SJSA1 (cell line): ENCODE measurements at places on chromosomes 7 and 10. TPM values are rescaled to one million over a fixed set of nuclear protein-coding genes. Genes with fewer than 3 reads are reported as not detected.

ING3 gene
- total RNA-seq = 18.3 and 31.2 TPM in 2 replicates

AOAH gene
- 0.61 TPM in 1 of 2 replicates, not detected in the other for total RNA-seq

CAMK1D gene
- total RNA-seq = 3.8 and 3.9 TPM in 2 replicates

ANKRD61 gene
- total RNA-seq = 0.42 TPM in 1 of 2 replicates, not detected in the other

- H3K27me3 ChIP-seq = no peaks in the 10 kb centered on the region
- H3K27ac ChIP-seq = no peak overlapping the region
- peaks cover 21% of the 10 kb centered on the region for H3K4me1 ChIP-seq
- no peak overlapping the region for H3K4me3 ChIP-seq
- peak; percentile 72 for DNase-seq
Measured at GRCh38 chr10:119199231-119199992, 8.0 kb upstream of the GRK5 start.

DNA sequence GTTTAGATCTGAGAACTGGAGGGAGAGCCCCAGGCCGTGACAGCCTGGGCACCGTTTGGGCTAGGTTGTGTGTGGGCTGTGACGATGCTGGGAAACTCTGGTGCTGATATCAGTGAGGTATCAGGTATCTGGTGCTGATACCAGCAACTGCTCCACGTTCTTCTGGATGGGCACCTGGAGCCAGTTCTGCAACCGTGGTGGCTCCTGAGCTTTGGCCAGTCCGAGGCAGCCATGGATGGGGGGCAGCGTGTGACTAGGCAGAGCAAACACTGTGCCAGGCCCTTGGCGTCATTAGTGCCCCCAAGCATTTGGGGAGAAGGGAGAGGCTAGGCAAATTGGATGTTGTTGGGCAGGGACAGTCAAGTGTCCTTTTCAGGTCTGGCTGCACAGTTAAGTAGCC, 57.9 kb downstream of the ZNF467 start:
- peaks cover 13% of the 10 kb centered on the region for H3K4me1 ChIP-seq
- H3K36me3 ChIP-seq = peaks cover 5% of the 10 kb centered on the region
- DNase-seq = no peak
- H3K4me3 ChIP-seq = peak overlapping the region; percentile 81
- H3K27me3 ChIP-seq = no peaks in the 10 kb centered on the region

- no peaks in the 10 kb centered on the region for H3K4me1 ChIP-seq
- H3K27me3 ChIP-seq = no peaks in the 10 kb centered on the region; the same call in 1 of the 2 replicates
Measured at GRCh38 chr7:143454091-143454680, 10.9 kb downstream of the TAS2R60 start.

DNA sequence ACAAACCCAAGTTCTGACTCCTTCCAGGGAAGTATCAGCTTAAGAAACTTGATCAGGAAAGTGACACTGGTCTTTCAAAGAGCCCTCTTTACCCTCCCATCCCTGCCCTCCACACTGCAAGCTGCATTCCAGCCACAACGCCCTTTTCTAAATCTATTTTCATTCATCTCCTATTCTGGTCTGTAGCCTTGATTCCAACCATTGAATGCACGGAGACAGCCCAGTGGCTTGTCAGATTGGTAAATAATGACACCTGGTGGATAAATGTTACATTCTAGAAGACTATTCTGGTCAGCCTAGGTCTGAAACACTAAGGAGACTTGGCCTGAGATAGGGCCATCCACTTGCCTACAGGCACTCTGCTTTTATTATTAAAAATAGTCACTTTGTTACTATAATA, 20.9 kb downstream of the MORN4 start:
- no peak overlapping the region for H3K4me3 ChIP-seq
- H3K27ac ChIP-seq = no peak overlapping the region
- no peaks in the 10 kb centered on the region for H3K36me3 ChIP-seq
- no peaks in the 10 kb centered on the region for H3K27me3 ChIP-seq
- H3K4me1 ChIP-seq = no peaks in the 10 kb centered on the region
- peak; percentile 31 for DNase-seq

DNA sequence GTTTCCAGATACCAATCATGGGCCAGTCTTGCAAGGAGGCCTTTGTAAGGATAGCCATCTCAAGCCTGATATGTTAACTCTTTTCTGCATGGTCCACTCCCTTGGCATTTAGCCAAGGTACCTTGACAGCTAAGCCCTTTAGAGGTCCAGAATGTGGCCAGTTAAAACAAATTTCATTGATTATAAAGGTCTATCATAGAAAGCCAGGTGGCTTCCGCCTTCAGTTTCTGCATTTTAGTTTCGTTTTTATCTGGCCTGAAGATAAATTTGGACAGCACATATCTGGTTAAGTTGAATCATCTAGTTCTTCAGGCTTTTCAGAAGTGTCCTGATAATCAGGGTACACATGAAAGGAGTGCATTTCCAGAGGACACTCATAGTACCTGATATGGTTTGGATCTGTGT, 30.7 kb downstream of the ANKIB1 start:
- no peak for DNase-seq
- H3K4me3 ChIP-seq = no peak overlapping the region
- H3K4me1 ChIP-seq = no peaks in the 10 kb centered on the region
- H3K36me3 ChIP-seq = no peaks in the 10 kb centered on the region
- H3K27ac ChIP-seq = no peak overlapping the region

DNA sequence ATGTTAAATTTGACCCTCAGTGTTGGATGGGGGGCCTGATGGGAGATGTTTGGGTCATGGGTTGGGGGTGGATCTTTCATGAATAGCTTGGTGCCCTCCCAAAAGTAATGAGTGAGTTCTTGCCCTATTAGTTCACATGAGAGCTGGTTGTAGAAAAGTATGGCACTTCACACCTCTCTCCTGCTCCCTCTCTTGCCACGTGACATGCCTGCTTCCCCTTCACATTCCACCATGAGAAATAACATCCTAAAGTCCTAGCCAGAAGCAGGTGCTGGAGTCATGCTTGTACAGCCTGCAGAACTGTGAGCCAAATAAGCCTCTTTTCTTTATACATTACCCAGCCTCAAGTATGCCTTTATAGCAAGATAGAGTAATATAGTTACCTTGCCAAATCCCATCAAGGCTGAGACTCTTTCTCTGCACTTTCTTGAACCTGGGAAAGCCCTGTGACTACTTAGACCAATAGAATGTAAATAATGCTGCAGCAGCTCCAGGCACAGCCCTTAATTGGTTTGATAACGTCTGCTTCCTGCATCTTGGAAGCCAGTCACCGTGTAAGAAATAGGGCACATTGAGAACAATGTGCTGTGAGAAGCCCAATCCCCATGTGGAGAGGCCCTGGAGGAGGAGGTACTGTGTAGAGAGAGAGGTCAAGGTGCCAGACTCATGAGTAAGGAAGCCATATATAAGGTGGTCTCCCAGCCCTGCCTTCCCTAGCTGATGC, 88.0 kb upstream of the NAMPT start:
- no peaks in the 10 kb centered on the region for H3K36me3 ChIP-seq
- no peak overlapping the region for H3K27ac ChIP-seq
- DNase-seq = no peak
- H3K4me1 ChIP-seq = peaks cover 6% of the 10 kb centered on the region

DNA sequence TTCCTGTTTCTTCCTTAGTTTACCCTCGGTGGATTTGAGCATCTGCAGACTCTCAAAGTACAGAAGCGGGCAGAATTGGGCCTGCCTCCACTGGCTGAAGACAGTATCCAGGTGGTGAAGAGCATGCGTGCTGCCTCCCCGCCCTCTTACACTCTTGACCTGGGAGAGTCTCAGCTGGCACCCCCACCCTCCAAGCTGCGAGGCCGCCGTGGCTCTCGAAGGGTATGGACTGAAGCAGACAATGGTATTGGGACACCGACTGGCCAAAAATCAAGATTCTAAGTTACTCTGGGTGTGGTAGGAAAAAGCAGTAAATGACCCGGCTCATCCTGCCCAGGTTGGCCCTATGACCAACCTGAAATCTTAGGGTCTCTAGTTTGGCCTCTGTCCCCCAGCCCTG, 22.2 kb downstream of the STRIP2 start:
- no peak overlapping the region for H3K4me3 ChIP-seq
- H3K27me3 ChIP-seq = no peaks in the 10 kb centered on the region
- no peak for DNase-seq
- H3K27ac ChIP-seq = no peak overlapping the region

DNA sequence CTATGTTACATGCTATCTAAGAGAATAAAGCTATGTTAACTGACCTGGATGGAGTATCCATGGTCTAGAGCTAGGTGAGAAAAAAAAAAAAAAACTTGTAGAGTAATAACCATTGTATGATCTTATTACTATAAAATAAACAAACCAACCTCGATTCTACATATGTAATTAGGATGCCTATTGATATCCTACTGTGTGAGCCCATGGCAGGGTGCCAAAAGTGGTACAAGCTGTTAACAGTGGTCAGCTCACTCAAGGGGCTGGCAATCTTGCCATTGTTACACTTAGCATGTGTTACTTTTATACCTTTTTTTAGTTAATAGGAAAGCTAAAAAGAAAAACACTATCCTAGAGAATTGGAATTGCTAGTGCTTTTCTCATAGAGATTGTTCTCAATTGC, 13.5 kb upstream of the IL6 start:
- H3K27me3 ChIP-seq = no peaks in the 10 kb centered on the region
- no peak for DNase-seq
- no peaks in the 10 kb centered on the region for H3K36me3 ChIP-seq
- H3K4me3 ChIP-seq = no peak overlapping the region
- peaks cover 15% of the 10 kb centered on the region for H3K4me1 ChIP-seq
- H3K27ac ChIP-seq = no peak overlapping the region

DNA sequence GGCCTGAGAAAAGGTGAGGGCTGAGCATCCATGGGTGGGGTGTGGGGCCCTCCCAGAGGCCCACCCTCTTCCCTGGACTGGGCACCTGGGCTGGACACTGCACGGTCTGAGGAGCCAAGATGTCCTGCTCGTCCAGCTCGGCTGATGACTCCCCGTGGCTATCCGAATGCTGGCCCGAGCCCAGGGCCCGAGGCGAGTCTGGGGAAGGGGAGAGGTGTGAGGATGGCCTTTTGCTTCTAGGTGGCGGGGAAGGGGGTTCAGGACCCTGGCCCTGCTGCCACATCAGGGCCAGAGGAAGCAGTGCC, 7.1 kb downstream of the NACAD start:
- DNase-seq = no peak
- no peak overlapping the region for H3K27ac ChIP-seq
- no peaks in the 10 kb centered on the region for H3K27me3 ChIP-seq
- H3K36me3 ChIP-seq = peaks cover 10% of the 10 kb centered on the region
- no peak overlapping the region for H3K4me3 ChIP-seq

- H3K4me3 ChIP-seq = no peak overlapping the region
- no peaks in the 10 kb centered on the region for H3K27me3 ChIP-seq
- H3K36me3 ChIP-seq = no peaks in the 10 kb centered on the region
Measured at GRCh38 chr7:68785036-68785435, 813.2 kb upstream of the AUTS2 start.

DNA sequence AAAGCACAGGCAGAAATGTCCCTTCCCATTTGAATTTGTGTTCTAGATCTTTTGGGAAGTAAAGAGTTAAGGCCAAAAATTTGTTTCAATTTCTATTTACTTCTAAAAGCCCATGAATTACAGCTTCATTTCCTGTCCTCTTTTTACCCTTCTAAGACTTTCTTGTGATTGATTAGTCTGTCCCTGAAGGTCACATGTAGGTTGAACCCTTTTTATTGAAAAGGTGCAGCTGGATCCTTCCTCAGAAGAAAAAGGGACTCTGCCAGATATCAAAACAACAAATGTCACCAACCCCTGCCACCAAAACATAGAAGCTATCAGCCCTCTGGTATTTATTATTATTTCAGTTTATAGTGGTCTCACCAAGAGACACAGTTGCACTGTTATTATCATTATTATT, 424.9 kb upstream of the DPP6 start:
- H3K4me3 ChIP-seq = no peak overlapping the region
- H3K4me1 ChIP-seq = no peaks in the 10 kb centered on the region
- H3K27ac ChIP-seq = no peak overlapping the region
- DNase-seq = no peak

DNA sequence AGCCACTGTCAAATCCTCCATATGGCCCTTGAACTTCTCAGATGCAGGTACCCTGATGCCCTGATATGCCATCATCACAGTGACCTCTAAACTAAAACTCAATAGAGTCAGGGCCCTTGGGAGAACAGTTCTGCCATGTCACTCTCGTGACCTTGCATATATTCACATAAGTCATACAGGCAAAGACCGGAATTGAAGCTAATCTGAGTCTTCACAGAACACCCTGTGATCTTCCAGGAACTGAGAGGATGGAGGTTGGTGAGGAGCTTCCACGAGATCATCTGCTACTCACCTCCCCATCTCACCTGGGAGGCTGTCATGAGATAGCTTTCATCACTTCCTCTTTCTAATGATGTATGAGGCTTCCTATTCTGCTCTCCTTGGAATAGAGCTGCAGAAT, 228.7 kb upstream of the CCDC6 start:
- H3K27ac ChIP-seq = no peak overlapping the region
- no peaks in the 10 kb centered on the region for H3K36me3 ChIP-seq
- no peak overlapping the region for H3K4me3 ChIP-seq
- no peaks in the 10 kb centered on the region for H3K27me3 ChIP-seq
- peaks cover 7% of the 10 kb centered on the region for H3K4me1 ChIP-seq
- no peak for DNase-seq

DNA sequence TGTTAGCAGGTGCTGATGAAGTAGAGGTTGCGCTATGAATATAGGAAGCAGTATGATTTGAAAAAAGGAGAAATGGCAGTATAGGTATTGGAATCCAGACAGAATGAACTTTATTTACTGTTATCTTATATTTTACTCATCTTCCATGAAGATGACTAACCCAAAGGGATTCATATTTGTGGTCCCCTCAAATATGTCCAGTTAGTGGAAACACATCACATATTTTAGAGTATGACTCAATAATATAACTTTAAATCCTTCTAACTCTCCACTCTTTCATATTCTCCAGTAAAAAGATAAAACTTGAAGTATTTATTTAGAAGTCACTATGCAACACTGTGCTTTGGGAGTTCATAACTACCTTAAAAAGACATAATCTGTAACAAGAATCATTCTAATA, 286.5 kb upstream of the LRRTM3 start:
- no peak overlapping the region for H3K27ac ChIP-seq
- H3K4me3 ChIP-seq = no peak overlapping the region
- no peaks in the 10 kb centered on the region for H3K4me1 ChIP-seq
- DNase-seq = no peak
- no peaks in the 10 kb centered on the region for H3K27me3 ChIP-seq

DNA sequence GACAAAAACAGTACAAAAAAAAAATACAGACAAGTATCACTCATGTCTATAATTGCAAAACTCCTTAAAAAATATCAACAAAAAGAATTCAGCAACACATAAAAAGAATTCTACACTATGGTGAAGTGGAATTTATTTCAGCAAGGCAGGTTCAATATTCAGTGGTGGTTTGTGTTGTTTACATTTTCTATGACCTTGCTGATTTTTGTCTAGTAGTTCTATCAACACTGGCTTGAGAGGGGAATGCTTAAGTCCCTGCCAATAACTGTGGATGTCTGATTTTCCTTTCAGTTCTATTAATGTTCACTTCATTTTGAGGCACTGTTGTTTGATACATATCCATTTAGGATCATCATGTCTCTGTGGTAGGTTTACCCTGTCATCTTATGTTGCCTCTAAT, 58.5 kb downstream of the CADPS2 start:
- H3K27me3 ChIP-seq = no peaks in the 10 kb centered on the region
- no peaks in the 10 kb centered on the region for H3K4me1 ChIP-seq
- DNase-seq = no peak
- H3K36me3 ChIP-seq = no peaks in the 10 kb centered on the region

DNA sequence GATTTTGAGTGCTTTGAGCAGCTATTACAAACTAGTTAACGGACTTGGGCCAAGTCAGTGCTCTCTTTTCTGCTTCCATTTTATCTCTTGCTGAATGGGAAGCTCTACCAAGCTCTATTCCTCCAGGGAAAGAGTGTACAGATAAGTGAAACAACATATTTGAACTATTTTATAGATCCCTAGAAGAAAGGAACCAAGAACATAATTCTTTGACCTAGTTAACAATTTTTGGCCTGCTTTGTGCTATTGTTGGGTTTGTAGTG, 244.8 kb downstream of the PRKG1 start:
- H3K27ac ChIP-seq = no peak overlapping the region
- no peaks in the 10 kb centered on the region for H3K27me3 ChIP-seq
- H3K36me3 ChIP-seq = no peaks in the 10 kb centered on the region
- no peaks in the 10 kb centered on the region for H3K4me1 ChIP-seq
